ENCODE measurements at places on chromosomes 11 and 22.

DNA sequence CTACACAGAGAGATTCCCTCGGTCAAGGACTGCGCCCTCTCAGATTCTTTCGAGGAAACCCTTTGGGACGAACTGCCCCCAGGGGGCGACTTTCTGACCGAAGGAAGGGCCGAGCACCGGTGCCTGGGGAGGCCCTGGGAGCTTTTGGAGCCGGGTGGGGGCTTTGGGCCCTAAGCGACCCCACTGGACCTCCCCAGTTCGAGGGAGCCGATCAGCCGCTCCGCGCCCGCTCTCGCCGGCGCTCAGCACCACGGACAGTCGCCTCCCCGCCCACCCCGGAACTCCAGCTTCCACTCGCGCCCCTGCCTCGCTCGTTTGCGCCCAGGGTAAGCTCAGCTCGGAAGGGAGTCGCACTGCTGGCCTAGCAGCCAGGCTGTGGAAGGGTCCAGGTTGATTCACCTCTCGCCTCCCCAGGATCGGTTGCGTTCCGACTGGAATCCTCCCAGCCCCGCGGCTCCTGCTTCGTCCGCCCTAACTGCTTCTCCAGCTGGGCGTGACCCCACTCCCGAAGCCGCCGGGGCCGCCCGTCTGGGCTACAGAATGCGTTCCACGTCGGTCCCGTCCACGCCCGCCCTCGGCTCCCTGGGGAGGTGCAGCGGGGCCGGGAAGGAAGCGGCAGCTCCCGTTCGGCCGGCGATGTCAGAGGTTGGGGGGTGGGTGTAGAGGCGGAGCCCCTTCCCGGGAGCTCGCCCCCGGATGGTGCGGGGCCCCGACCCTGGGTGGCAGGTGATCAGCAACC lies 428 bp downstream of the SCN3B start:
- DNase-seq: peak; percentile 43

- no peak for DNase-seq
These were observed 26.6 kb downstream of the TIMP3 start for GRCh38 chr22:32828150-32828549.

DNA sequence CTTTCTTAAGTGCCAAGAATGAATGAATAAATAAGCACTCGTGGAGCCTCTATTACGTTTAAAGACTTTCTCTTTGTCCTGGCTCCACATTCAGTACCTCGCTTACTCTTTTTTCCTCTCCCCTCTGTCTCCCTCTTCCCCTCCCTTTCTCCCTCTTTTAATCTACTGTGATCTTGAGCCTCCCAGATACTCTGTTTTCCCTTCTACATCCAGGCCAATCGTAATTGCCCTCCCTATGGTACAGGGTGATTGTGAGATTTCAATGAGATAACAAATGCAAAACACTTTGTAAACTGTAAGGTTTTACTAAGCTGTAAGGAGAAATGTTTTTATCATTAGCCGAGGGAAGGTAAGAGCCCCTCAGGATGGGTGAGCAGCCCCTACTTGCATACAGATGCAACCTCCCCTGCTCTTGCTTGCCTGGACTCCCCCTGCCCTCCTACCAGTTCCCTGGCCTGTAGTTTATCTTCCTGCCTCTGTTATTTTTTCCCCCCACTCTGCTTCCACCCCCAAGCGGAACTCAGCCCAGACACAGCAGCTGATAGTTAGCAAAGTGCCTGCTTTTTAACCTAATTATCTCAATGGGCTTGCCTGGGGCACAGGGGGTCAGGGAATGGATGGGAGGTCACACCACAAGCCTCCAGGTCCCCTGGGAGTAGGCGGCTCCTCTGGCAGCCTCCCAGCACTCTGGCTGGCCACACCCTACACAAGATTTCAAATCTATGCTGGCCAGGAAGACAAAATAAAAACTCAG lies 76.9 kb upstream of the CADM1 start:
- DNase-seq: no peak

DNA sequence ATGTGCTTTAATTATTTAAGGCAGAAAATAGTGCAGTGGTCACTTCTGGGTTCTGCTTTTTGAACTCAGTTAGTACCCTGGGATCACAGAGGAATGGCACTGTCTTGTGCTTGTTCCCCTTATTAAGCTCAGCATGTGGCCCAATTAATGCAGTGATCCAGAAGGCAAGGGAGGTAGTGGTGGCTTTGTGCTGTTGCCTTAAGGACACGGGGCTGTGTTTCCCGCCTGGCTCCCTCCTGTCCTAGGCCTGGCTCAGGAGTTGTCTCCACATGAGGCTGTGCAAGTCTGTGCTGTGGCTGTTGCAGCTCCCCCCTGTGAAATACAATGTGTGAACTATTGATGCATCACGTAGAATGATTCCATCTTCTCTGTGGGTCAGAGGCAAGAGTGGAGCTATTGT lies 49.2 kb upstream of the CABP7 start:
- no peak for DNase-seq

- DNase-seq: peak; percentile 44
These were observed 350.3 kb downstream of the SHANK2 start for GRCh38 chr11:70901951-70902521.

DNA sequence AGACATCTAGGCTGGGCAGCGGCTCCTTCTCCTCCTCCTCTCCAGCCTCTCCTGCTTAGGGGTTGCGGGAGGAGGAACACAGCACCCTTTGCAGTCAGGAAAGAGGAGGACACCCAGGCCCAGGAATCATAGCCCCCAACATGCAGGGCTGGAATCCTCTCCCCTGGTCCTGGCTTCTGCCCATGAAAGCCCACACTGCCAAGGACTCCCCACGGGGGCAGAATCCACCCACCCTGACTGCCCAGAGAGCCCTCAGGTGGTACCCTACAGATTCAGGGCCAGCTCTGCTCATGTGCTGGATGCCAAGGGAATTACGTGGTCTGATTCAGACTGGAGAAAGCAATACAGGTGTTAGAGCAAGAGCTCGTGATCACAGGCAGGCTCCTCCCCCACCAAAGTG lies 4.5 kb downstream of the ESS2 start:
- no peak for DNase-seq

DNA sequence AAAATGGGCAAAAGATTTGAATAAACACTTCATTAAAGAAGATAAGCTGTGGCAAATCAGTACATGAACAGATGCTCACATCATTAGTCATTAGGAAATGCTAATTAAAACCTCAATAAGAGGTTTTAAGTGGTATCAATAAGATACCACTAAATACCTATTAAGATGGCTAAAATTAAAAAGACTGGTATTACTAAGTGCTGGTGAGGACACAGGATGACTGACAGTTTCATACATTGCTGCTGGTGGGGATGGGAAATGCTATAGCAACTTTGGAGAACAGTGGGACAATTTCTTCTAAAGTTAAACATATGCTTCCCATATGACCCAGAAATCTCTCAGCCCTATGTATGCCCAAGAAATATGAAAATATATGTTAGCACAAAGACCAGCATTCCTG lies 69.2 kb downstream of the COMMD9 start:
- no peak for DNase-seq
